ENCODE measurements at places on chromosomes 16 and 17. TPM values are rescaled to one million over a fixed set of nuclear protein-coding genes. Genes with fewer than 3 reads are reported as not detected.

DNA sequence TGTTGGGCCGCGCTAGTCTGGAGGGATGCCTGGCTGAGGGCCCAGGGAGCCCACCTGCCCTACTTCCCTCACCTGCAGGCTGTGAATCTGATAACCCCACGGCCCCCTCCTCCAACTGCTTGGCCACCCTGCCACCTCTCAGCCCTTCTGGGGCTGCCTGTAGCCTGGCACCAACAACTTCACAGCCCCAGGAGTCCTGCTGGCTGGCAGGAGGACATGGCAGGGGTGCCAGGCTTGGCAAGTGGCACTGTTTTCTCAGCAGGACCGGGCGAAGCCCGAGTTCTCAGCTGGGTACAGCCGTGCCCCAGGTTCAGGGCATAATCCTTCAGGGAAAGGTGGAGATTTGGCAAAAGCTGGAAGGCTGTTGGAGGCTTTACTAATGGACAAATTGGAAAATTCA is 129.6 kb downstream of the CMIP start:
- DNase-seq: no peak

DNA sequence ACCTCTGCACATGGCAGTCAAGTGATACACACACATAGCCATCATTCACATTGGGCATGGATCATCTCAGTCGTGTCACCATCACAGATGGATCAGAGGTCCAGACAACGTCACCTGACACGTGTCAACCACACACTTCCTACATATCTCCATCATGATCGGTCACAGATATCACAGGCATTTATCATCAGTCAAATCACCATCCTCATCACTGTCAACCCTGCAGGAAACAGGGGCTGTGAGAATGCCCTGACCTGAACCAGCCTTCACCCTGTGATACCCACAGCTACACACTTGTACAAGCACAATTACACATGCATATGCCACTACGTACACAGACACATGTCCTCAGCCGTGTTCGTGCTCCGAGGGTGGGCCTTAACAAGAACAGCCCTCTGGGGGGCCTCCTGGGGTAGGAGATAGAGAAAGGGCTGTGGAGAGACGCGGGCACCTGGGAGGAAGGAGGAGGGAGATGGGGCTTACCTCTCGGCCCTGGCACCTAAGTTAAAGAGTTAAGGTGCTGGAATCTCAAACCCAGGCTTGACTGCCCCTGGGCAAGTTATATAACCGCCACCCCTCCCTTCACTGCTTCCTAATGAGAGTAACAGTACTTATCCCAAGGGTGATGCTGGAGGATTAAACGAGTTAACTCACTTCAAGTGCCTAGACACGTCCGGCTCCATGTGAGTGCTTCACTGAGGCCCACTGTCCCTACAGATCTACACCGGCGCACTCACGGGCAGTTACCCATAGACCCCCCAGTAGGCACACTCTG is 1.1 kb downstream of the SLC12A4 start:
- peak; percentile 36 for DNase-seq

DNA sequence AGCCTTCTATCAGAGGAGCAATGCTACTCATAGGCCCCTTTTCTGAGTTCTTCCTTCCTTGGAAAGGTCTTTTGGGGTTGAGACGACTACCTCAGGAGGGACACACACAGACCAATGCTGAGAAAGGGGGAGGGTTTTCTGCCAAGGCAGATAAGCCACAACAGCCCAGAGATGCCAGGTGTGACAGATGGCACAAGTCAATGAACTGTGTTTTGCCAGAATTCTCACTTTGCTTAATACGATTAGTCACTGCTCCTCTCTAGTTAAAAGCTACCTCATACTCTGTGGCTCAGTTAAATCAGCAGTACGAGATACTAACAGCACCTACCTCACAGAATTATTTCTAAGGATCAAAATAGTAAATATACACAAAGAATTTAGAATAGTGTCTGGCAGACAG is 8.0 kb downstream of the BRD7 start:
- DNase-seq: no peak

- DNase-seq: no peak
These were observed 374.3 kb upstream of the GOT2 start for GRCh38 chr16:59108374-59108773.

GRCh38 chr16:86089334-86089900 is 190.5 kb downstream of the IRF8 start:
- DNase-seq: no peak

GRCh38 chr16:23699100-23699499 is 13.9 kb downstream of the ERN2 start:
- DNase-seq: no peak

The TBC1D3G gene
- not detected for total RNA-seq

DNA sequence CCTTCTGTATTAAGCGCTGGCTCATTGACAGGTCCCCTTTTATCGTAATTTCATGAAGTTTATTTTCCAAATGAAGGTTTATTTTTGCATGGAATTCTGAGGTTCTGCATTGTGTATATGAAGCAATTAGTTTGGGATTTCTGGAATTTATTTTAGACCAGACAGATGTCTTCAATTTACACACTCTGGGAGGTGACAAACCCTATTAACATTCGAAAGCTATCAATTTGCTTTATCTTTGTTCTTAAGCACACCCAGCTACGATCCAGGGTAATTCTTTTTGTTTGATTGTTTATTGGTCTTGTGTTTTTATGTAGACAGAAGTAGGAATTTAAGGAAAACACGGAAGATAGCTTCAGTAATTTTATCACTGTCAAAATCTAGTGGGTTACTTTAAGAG is 264.6 kb downstream of the HS3ST3A1 start:
- no peak for DNase-seq

The FOXL1 gene
- 43.2 TPM for total RNA-seq

- DNase-seq: peak; percentile 83
These were observed 42.2 kb upstream of the HAPSTR1 start for GRCh38 chr16:9049241-9049640.

DNA sequence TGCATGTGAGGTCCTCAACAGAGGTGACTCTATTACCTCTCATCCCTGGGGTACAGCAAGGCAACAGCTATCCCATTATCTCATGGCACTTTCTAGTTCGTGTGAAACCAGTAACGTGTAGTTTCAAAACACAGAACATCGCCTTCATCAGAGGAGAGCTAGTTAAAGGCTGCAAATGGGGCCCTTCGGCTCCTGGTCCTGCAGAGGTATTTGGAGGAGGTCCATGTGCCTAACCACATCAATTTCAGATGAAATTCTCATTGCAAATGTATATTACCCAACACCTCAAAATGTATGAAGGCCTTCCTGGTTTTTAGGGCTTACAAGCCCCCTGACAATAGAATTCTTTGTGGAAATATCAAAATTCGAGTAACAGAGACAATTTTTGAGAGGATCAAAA is 95.7 kb upstream of the PSMD7 start:
- no peak for DNase-seq

DNA sequence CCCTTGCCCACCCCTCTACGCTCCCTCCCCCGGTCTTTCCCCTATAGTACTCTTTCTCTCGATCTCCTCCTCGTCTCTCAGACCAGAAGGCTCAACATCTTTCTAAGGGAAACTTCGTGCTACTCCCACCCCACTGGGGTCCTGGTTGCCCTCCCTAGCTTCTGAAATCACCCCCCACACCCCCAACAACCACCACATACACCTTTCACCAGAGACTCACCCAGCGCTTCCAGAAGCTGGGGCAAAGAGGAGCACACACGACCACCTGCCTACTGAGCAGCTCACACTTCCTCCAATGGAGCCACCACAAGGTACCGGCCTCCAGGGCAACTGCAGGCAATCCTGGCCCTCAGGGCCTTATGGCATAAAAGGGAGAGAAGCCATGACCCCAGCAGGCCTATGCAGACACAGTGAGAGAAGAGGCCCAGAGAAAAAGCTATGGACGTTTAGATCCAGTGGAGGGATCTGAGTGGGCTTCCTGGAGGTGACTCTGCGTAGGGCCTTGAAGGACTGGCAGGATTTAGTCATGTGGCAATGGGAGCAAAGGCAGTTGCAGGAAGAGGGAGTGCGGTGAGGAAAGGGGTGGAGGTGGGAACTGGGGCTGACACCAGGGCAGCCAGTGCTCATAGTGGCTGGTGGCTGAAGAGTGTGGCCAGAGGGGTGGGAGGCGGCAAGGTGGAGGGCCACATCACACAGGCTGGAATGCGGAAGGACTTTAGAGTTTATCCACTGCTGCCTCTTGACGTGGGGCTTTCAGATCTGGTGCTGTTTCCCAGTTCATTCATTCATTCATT is 12.1 kb upstream of the TMEM92 start:
- no peak for DNase-seq

DNA sequence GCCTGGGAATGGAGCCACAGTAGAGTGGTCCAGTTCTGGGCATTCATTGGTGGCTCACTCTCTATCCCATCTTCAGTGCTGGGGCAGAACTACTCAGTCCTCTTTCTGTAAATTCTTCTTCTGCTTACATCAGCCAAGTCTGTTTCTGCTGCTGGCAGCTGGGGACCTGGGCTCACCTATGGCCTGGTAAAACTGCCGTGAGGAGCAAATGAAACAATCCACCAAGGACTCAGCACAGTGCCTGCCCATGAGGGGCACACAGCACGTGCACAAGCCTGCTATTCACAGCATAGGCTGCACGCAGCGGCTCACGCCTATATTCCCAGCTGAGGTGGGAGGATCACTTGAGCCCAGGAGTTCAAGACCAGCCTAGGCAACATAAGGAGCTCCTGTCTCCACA is 30.9 kb upstream of the SNN start:
- no peak for DNase-seq

- no peak for DNase-seq
These were observed 168.0 kb upstream of the FOXF1 start for GRCh38 chr16:86342161-86342834.

- DNase-seq: peak; percentile 98
These were observed 985 bp upstream of the SLFN12 start for GRCh38 chr17:35433075-35433894.

DNA sequence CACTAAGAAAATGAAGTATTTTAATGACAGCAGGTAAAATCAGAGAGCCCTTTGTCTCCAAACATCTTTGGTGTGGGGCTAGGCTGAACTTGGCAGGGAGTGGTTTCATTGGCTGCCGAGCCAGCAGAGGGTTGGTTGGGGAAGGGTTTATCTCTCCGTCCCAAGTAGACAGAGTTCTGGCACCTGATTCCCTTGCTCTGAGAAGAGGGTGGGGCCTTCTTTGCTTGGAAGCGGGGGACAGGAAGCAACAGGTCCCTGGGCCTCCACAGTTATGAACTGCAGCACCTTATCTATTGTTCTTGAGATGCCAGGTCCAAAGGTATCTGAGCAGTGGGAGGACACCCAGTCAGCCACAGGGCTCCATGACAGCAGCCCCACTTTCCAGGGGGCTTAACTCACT is 12.3 kb upstream of the CDH1 start:
- no peak for DNase-seq

The KCNG4 gene
- total RNA-seq: not detected

GRCh38 chr17:40312131-40312731 is 3.3 kb downstream of the RARA start:
- DNase-seq: no peak

The GPR142 gene
- not detected for total RNA-seq

GRCh38 chr17:38317081-38317480 is 20.1 kb downstream of the MRPL45 start:
- DNase-seq: no peak

The IGFBP4 gene
- total RNA-seq: 22.5 TPM

GRCh38 chr16:31214708-31215286 is 878 bp downstream of the TRIM72 start:
- no peak for DNase-seq

DNA sequence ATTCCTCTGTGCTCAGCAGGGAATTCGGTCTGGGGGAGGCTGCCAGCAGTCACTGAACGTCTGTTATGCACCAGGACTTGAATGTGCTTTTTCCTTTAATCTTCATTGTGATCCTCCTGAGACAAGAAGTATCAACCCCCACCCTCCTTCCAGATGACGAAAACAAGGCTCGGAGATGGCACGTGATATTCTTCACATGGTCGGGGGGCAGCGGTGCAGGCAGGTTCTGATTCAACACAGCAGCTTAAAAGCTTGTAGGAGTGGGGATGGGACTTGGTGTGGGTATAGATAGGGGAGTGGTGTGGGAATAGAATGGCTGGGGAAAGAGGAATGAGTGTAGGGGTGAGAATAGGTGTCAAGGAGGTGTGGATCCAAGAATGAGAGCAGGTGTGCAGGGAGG is 6.4 kb downstream of the NECAB2 start:
- DNase-seq: no peak

- DNase-seq: no peak
These were observed 16.1 kb downstream of the RECQL5 start for GRCh38 chr17:75650874-75651273.

Data from SJSA1 (cell line).